ENCODE measurements at places on chromosomes 4 and X.

GRCh38 chrX:1598876-1599790 is 7.7 kb downstream of the AKAP17A start:
- DNase-seq, result no peak

DNA sequence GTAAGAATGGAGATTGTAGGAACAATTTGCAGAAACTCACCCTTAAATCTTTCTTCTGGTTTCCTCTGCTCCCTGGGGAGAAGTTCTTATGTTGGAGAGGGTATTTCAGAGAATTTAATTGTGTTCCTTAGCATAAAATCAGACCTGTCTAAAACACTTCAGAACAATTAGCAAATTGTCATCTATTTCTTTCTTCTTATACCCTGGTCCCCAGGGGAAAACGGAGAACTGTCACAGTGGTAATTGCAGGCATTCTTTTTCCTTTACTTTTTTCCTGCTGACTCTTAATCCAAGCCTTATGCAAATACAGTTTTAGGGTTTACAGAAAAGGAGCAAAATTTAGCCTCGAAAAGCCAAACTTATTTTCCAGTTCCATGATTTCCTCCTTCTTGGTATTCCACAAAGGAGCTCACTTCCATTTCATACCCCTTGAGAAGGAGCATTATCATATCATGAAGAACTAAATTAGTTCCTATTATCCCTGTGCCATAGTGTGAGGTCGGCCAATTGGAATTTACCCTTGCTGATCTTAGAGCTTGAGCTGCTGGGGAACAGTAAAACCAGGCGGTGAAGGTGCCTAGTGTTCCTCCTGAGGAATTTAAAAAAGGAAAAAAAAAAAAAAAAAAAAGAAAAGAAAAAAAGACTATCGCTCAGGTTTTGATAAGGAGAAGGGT is 173.8 kb downstream of the IL15 start:
- no peak for DNase-seq

DNA sequence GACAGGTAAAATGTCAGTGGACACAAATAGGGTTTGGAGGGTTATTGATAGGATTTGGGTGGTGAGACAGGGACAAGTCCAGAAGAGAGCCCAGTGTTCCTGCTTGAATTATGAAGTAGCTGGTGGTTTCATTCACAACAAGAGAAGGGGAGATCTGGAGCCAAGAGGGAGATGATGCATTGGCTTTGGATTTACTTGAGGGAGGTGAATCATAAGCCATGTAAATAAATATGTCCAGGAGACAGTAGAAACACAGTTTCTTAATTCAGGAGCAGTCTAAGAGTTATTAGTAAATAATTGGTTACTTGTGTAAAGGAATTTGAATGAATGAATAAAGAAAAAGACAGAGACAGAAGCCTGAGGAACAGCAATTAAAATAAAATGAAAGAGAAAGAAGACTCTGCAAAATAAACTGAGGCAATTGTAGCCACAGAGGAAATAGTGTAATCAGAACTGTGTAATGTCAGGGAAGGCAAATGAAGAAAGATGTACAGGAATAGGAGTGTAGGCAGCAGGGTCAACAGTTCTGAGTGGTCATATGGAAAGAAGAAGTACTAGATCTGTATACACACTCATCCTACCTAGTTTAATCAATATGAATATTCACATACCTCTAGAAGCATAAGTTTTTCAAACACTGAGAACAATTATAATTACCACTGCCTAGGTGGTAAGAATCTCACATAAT is 50.2 kb upstream of the CXCL8 start:
- DNase-seq, result no peak

- no peak for DNase-seq
Observed at GRCh38 chr4:149709640-149710039, 106.0 kb downstream of the IQCM start.

DNA sequence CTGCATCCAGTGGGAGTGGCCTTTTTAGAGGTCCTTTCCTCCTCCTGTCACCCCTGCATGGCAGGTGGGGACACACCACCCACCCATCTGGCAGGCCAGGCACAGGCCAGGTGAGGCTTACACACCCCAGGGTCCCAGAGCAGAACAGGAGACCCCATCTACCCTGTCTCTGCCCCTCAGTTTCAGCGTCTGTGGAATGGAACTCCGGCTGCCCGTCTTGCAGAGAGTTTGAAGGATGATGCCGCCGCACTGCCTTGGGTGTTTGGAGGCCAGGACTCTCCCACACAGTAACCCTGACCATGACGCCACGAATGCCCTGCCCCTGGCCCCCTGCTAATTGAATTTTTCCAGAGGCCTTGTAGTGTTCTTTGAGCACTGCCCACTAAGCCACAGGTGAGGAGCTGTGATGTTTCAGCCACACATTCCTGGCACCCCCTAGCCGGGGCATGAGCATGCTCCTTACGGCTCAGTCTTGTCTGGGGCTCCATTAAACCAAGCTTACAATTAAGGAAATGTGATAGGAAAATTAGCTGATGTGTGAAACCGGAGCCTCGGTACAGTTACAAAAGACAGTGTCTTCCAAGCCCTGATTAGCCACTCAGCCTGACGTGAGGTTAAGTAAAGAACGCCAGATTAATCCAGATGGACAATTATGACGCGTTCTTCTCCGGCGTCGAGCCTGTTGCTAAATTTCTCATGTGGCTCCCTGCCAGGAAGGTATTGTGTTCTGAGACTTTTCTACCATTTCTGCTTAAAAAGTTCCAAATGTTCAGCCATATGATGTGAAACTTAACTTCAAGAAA is 39.3 kb downstream of the HMX1 start:
- no peak for DNase-seq

DNA sequence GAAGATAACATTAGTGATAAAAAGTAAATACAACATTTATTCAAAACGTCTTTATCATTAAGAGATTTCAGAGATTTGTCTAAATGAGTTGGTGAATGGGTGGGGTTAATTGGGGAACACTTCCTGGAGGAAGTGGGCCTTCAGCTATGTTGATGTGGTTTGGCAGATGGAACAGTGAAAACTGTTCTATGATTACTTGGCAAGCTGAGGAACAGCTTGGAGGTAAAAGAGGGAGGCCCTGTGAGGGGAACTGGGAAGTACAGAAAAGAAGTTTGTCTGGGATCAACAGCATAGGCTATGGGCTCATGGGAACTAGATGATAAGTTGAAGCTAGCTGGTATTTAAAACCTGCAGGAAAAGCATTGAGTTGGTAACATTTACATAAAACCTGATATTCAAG is 26.0 kb downstream of the OCRL start:
- no peak for DNase-seq

- DNase-seq, result no peak
Observed at GRCh38 chr4:125116431-125116830, 198.3 kb upstream of the FAT4 start.

DNA sequence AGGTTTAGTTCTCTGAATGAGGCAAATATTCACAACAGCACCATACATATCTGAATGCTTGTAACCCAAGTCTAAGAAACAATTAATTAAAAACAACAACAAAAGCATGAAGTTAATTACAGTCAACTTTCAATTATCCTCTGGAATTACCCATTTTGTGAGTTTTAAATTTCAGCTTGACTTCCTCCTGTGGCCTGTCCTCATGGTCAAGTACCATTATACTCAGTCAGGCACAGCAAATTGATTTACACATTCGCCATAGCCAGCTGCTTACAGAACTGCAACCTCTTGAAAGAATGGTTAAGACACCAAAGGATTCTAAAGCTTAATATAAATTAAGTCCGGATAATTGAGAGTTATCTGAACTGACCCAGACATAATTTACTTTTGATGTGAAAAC is 306.5 kb downstream of the CAMK2D start:
- DNase-seq, result no peak

GRCh38 chr4:135357091-135357490 is 1155.5 kb upstream of the PABPC4L start:
- no peak for DNase-seq

DNA sequence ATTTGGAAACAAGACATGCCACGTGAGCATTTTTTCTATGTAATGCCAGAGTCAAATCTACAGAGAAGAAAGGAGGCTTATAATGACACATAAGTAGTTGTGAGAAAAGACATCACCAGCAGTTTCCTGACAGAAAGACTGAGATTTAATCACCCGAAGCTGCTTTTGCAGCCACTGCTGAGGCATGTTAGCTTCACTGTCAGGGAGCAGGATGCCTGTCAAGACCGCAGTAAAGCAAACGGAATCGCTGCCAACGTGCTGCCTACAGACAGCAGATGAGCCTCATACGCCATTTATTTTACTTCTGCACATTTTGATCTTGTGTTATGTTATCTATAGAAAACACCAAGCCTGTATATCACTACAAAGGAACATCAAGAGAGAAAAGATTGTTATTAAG is 68.7 kb upstream of the NDST3 start:
- no peak for DNase-seq

GRCh38 chr4:125529071-125529470 is 214.3 kb downstream of the FAT4 start:
- no peak for DNase-seq

DNA sequence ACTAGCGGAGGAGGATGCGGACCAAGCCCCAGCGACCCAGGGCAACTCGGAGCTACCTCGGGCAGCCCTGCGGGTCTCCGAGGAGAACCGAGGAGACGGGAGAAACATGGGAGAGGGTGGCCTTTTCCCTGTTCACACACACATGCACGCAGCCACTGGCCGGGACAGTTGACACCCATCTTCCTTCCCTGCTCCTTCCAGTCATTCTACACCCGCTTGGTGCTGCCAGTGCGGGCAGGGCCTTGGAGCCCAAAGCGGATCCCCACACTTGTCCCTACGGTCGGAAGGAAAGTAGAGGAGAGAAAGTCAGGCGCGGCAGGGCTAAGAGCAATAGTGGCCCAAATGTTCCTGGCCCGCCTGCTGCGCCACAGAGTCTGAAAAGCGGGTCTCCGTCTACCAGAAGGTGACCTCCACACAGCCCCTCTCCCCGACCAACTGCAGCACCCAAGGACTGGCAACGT is 1.1 kb upstream of the PPP3CA start:
- no peak for DNase-seq

GRCh38 chrX:70434352-70434866 is 10.2 kb upstream of the DLG3 start:
- DNase-seq, result peak; percentile 44

DNA sequence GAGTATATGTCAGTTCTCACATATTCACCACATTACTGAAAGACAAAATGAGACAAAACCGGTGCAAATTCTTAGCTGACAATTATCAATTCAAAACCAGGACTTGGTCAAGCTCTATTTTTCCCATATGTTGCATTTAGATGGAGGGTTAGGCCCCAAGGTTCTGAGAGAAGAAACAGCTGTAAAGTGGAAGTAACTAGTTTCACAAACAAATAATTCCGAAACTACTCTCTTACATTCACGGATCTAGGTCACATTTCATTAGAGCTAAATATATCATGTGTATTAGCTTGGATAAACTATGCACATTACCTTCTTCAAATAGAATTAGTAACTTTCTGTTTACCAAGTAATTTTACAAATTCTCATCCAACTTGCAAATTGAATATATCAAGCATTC is 3.7 kb upstream of the GABRA2 start:
- no peak for DNase-seq

- DNase-seq, result no peak
Observed at GRCh38 chr4:180156684-180157083, 2086.5 kb upstream of the TENM3 start.

- DNase-seq, result no peak
Observed at GRCh38 chrX:43741843-43742573, 85.9 kb downstream of the MAOA start.

GRCh38 chr4:106422766-106423165 is 54.2 kb upstream of the GIMD1 start:
- no peak for DNase-seq

GRCh38 chr4:188423039-188423438 is 283.8 kb downstream of the TRIML1 start:
- no peak for DNase-seq

- no peak for DNase-seq
Observed at GRCh38 chr4:108693819-108694218, 43.4 kb downstream of the OSTC start.

DNA sequence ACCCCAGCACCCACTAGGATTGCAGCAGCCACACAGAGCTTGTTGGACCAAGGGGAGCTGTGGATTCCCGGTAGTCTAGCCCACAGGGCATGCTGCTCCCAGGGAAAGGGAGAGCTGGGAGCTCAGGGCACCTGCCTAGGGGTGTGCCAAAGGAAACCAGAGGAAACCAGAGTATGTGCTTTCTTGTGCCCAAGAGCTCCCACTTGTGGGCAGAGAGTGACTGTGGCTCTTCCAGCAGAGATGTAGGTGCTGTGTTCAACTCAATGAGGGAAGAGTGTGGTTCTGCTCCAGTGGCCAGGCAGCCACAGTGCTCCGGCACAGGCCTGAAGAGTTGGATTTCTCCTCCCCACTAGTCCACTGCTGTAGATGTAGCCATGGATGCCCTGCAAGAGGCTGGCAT is 1050.0 kb upstream of the INTU start:
- no peak for DNase-seq

- no peak for DNase-seq
Observed at GRCh38 chr4:21768349-21769310, 179.9 kb downstream of the KCNIP4 start.

GRCh38 chrX:105210258-105210657 is 10.2 kb downstream of the TEX13A start:
- no peak for DNase-seq

- DNase-seq, result no peak
Observed at GRCh38 chrX:47240619-47241018, 7.8 kb downstream of the USP11 start.

DNA sequence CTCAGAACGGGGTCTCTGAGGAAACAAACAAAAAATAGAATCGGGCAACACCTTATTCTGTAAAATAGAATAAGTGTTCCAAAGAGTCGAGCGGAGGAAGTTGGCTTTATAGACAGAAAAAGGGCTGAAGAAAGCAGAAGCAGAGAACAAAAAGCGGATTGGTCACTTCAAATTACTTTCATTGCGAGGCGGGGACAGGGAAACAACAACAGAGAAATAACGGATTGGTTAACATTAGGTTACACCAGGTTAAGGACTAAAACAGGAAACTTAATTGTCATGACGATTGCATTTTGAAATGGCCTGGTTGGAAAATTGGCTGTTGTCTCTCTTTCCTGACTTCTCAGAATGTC is 433 bp upstream of the COQ2 start:
- no peak for DNase-seq

- DNase-seq, result peak; percentile 53
Observed at GRCh38 chr4:8468746-8469535, 28.4 kb downstream of the TRMT44 start.

- DNase-seq, result no peak
Observed at GRCh38 chr4:3514221-3514780, 17.9 kb downstream of the LRPAP1 start.

- DNase-seq, result no peak
Observed at GRCh38 chr4:53962516-53963225, 101.7 kb downstream of the CHIC2 start.

DNA sequence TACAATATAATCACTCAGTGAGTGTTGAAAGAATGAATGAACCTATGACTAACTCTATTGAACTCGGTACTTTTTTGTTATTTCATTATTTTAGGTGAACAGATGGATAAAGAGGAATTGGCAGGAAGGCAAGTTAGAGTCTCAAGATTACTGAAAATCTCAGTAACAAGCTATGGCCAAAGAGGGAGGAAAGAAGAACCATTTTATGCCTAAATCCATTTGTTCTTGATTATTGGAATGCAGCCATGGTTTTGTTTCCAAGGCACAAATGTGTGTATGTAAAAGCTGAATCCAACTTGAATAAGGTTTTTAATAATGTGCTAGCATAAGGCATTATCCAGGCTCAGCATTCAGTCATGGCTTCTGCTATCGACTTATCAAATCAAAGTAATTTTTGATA is 196.4 kb downstream of the DTHD1 start:
- DNase-seq, result no peak

GRCh38 chr4:70657326-70657725 is 9.0 kb downstream of the JCHAIN start:
- no peak for DNase-seq

GRCh38 chr4:74878323-74878722 is 54.6 kb upstream of the PARM1 start:
- no peak for DNase-seq
